ENCODE measurements at places on chromosomes 4 and X.

DNA sequence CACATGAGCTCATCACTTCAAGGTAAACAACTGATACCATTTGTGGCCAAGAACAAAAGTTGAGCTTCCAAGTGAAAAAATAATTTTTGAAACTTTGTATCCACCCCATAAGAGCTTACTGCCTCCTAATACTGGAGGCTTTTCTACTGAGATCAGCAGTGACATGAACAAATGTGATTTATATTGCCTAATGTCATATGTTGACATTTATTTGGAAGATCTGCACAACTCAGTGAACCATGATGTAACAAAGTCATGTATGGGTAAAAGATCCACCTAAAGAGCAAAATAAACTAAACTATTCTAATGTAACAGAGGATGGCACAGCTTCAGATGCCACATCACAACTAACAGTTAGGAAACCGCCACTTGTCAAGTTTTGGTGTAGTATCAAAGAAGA, 65.8 kb downstream of the AFAP1 start:
- DNase-seq: no peak

GRCh38 chr4:41815473-41815872, 66.9 kb upstream of the PHOX2B start:
- DNase-seq: no peak

GRCh38 chr4:153901220-153901619, 112.3 kb upstream of the SFRP2 start:
- DNase-seq: no peak

DNA sequence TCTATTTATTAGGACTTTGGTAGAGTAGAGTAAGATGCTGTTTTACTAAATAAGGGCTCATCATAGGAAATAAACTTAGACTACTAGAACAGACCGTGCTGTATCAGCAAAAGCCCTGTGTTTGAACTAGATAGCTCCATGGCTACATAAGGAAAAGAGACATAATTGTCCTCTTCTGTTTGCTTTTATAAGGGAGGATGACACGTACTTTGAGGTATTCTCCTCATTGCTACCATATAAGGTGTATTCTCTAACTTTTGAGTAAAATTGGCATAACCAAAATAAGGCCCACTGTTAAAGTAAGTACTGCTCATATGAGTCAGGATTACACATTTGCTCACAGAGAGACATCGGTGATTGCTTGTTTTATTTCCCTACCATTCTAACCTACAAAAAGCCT, 64.3 kb downstream of the PDLIM5 start:
- DNase-seq: no peak

DNA sequence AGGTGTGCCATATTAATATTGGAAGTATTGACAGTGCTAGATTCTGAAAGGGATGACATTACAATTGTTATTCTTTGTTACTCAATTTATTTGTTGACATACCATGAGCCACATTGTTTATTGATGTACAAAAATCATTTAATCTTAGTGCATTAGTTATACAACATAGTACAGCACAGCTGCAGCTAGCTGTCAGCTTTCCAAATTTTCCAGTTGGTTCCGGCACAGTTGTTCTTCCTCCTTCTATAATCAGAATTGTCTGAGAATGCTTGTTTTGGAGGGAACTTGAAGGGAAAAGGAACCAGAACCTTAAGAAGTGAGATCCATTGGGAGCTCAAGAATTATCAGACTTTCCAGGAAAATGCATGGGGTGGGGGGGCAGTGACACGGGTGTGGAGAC, 281.4 kb downstream of the ZIC3 start:
- no peak for DNase-seq

GRCh38 chr4:82680834-82681233, 117.8 kb downstream of the SCD5 start:
- DNase-seq: no peak

- no peak for DNase-seq
Measured at GRCh38 chr4:42310358-42310757, 86.9 kb upstream of the SHISA3 start.

GRCh38 chr4:147173797-147174432, 228.3 kb upstream of the TTC29 start:
- no peak for DNase-seq

GRCh38 chr4:81509191-81509590, 37.5 kb upstream of the RASGEF1B start:
- DNase-seq: no peak

- DNase-seq: no peak
Measured at GRCh38 chr4:176568238-176568637, 224.5 kb downstream of the VEGFC start.

GRCh38 chrX:666762-667720, 36.5 kb downstream of the SHOX start:
- DNase-seq: no peak

- no peak for DNase-seq
Measured at GRCh38 chrX:10199212-10199611, 42.4 kb downstream of the CLCN4 start.

DNA sequence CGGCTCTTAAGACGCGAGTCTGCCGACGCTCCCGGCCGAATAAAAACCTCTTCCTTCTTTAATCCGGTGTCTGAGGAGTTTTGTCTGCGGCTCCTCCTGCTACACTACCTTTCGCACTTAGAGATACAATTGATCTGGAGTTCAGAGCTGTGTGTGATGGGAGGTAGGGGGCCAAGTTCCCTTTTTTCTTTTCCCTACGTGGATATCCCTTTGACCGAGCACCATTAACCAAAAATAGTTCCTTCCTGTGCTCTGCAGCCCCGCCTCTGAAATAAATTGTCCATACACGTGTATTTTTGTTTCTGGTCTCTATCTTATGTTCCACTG, 555 bp upstream of the PGM2 start:
- no peak for DNase-seq

DNA sequence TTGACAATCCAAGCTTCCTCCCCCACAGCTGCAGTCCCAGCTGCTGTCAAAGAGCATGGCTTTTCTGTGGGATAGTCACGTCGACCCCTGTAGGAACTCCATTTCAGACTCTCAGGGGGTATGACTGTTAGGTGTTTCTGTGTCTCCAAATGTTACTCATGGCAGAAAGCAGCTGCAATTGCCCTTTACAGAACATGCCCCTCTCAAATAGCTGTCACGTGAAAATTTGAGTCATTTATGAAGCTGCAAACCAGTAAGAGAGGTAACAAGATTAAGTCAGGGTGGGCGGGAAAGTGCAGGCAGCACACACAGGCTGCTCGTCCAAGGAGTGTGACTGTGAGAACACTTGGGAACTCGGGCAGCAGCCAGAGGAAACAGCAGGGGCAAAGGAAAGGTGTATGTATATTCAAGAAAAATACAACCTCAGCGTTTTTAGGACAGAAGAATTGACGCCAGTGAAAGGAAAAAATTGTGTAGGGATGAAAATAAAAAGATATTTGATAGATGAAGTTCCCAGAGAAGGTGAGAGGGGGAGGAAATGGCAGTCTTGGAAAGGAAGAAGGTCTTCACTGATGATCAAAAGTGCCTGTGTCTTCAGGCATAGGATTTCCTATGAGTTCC, 66.5 kb upstream of the TMEM184C start:
- DNase-seq: no peak

GRCh38 chrX:113297437-113297836, 456.8 kb upstream of the AMOT start:
- no peak for DNase-seq

DNA sequence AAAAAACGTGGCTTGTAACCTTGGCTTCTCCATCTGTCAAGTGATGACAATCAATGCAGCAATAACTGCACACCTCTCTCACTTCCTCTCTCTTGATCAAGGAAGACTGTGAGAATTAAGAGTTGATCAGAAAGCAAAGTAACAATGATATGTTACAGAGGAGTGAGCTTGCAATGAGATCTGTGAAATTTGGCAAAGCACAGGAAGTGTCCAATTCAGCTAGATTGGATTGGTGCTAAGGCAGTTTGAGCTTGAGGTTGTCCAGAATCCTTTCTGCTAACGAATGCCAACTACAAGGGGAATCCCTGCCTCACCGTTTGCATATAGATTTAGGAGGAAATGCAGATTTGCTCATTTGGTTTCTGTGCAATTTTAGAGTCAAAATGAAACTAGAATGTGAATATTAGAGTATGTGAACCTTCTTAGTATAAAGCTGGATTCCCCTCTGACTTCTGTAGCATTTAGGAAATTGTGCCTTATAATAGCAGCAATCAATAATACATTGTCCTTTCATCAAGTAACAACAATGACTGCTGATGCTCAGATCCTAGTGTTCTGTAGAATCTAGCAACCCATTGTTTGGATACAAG, 346.4 kb downstream of the PTTG2 start:
- no peak for DNase-seq

DNA sequence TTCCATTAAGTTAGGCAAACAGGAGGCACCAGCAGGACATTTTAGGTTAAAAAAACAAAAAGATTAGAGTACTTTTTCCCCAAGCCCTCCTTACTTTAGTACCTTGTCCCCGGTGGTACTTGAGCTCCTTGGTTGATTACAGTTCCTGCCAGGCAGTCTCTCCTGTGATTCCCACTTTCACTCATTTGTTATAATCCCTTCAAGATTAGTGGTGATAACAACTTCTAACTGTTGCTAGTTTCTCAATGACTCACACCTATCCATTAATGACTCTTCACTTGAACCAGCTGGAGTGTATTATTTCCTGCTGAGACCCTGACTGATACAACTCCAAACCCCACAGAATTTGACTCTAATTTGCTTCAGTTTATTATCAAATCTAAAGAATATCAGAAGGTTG, 765.0 kb upstream of the DIAPH2 start:
- DNase-seq: no peak

DNA sequence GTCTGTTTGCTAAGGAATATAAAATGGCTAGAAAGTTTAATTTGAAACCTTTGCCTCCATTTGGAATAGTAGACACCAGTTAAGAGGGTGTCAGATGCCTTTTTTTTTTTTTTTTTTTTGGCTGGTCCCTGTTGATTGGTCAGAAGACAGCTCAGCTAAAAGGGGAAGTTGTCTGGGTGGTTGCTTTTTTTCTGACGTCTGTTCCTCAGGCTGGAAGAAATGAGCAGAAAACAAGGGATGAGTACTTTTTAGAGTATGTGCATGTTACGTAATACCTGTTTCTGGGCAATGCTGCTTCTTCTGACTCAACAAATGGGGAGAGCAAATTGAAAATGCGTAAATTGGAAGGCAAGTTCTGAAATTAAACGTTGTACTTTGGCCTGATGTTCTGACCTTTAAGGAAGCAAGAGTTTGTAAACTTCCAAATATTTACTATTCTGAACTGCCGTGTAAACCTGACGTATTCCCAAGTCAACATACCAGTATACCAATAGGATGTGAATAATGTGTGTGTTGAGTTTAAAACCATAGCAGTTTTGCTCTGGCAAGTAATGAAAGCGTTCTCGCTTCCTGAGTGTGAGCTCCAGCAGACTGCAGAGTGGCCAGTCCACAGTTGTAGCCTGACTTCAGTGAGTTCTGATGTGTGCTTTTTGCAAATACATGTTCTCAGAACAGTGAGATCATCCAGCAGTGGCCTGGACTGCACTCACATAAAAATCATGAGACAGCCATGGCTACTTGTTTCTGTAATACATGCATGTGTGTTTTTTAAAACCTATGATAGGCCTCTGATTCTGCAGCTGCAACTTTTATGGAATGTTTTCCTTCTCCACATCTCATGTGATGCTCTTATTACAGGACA, 1.7 kb downstream of the SAT1 start:
- DNase-seq: no peak

Measured in stimulated activated CD8-positive, alpha-beta memory T cell treated with anti-CD3 and anti-CD28 coated beads, Interleukin-15, amount 100 ng/mL, for 48 hours (primary cell).